ENCODE measurements at places on chromosomes 3 and 15.

GRCh38 chr3:153666991-153667740, 454.0 kb upstream of the ARHGEF26 start:
- DNase-seq: no peak

GRCh38 chr3:137946356-137946973, 63.5 kb upstream of the CLDN18 start:
- peak; percentile 53 for DNase-seq

GRCh38 chr3:27613846-27614500, 108.2 kb downstream of the EOMES start:
- DNase-seq: no peak

GRCh38 chr15:57667171-57667849, 39.2 kb upstream of the POLR2M start:
- DNase-seq: no peak

- DNase-seq: no peak
Measured at GRCh38 chr3:123883701-123884202, 380 bp downstream of the MYLK start.

GRCh38 chr3:59313365-59313764, 263.5 kb upstream of the CFAP20DC start:
- peak; percentile 54 for DNase-seq

DNA sequence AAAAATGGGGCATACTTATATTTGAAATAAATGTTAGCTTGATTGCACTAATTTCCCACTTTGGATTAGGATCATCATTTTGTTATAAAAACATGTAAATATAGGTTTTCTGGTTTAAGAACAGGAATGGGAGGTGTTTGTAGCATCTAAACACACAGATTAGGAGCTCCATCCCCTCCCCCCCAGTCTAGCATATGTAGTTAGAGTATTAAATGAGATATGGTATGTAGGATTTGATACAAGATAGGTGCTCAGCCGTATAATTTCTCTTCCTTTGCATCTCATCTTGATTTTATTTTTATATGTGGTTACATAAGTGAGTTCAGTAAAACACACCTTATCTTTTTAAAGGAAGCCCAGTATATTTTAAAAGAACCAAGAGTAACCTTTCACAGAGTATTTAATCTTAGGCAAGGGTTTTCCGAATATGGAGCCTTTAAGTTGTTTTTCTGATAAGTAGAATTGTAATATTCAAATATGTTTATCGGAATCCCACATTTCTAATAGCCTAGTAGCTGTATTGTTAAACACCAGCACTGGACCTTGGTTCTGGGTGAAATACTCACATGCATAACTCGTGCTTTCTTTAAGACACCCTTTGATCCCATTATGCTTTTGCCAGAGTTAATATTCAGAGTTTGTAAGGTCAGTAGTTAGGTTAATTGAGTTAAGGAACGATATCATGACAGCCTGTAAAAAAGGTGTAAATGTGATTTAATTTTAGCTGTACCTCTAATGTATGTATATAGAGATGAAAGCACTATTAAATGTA, 2.3 kb downstream of the SLC25A36 start:
- DNase-seq: no peak

DNA sequence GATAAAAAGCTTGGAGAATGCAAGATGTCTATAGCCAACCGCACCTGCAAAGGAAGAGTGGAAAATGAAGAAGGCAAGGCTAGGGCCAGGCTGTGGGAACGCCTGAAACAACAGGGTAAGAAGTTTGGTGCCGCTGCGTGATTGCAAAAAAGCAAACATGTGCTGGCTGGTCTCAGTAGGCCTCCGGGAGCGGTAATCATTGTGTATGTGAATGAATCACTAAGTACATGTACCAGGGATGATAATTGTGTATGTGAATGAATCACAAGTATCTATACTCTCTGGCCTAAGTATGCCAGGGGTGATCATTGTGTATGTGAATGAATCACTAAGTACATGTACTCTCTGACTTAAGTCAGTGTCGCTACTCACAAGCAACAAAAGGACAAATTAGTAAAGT, 40.3 kb upstream of the PARL start:
- DNase-seq: no peak
